Activated naive CD4-positive, alpha-beta T cell (primary cell): ENCODE measurements at places on chromosomes 7 and 10.

GRCh38 chr7:36116347-36117202 is 36.5 kb upstream of the EEPD1 start:
- no peak for DNase-seq

GRCh38 chr7:108406222-108406890 is 49.9 kb downstream of the NRCAM start:
- DNase-seq, result no peak

GRCh38 chr10:85026878-85027467 is 698.6 kb downstream of the CCSER2 start:
- no peak for DNase-seq

DNA sequence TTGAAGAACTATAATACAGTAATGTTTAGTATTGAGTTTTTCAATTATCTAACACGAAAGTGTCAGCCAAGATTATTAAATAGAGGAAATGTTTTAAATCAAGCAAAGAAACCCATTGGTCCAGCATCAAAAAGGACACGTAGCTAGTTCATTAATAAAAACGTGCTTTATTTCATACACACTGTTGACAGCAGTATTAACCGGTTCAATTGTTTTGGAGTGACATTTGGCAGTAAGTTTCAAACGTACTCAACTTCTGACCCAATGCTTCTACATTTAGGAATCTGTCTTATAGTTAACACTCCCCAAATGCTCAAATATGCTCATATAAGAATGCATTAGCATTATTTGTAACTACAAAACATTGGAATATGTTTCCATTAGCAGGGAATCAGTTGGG is 41.3 kb downstream of the SLC16A12 start:
- no peak for DNase-seq

DNA sequence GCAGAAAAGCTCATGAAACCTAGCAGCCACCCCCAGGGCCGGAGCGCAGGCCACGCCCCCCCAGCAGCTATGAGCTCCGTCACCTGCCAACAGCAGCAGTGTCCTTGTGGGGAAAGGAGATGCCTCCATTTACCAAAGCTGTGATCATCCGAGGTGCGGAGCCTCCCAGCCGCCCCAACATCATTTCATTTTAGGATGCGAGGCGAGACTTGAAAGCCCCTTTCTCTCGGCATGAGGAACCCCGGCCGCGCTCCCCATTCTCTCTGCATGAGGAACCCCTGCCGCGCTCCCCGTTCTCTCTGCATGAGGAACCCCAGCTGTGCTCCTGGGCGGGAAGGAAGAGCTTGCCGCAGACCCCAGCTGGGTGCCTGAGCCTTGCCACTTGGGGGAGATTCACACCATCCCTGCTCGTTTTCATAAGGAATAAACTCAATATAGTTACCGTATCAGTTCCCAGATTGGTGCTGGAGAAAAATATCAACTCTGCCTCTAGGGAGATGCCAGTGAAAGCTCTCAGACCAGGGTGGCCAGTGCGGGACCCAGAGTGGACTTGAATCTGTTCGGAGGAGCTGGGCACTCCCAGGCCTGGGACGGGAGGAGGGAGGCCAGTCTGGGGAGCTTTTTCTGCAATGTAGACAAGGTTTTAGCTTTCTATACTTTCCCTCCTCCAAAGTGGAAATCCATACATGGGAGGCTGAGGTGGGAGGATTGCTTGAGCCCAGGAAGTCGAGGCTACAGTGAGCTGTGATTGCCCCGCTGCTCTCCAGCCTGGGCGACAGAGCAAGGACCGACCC is 35.0 kb downstream of the JAKMIP3 start:
- no peak for DNase-seq

- no peak for DNase-seq
Observed at GRCh38 chr10:63515002-63515763, 6.0 kb upstream of the REEP3 start.

GRCh38 chr10:89346405-89347254 is 18.8 kb downstream of the IFIT3 start:
- no peak for DNase-seq

DNA sequence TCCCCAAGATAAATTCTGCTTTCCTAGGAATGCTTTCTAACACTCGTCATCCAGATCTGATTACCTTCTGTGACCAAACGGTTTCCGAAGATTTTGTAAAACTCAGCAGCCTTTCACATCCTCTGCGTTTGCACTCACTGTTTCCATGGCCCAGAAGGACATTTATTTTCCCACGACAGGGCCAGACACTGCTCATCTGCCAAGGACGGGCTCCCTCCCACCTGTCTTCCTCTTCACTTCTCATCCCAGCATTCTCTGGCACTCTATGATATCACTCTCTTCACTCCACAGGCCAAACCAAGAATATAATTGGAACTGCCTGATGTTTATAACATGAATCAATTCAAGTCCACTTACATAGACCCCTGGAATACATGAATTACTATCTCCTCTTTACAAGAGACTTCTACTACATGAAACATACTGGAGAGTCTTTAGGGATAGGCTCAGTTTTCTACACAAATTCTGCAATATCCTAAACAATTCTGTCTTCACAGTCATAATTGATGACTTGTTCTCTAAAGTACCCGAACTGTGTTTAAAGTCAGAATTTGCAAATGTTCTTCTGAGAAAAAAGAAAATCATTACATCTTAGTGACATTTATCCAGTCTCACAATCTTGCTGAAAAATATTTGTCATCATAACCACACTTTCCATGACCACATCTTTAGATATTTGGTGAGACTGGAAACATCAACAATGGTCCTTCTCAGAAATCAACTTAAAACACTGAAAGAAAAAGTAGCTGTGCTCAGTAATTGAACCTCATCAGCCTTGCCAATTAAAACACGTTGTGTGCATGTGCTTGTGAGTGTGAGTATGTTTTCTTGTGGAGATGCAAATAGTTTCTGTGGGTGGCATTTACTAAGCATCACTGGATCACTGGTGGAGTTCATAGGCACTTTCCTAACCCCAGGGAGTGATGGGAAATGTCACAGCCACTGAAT is 79.5 kb upstream of the PRSS58 start:
- DNase-seq, result no peak

DNA sequence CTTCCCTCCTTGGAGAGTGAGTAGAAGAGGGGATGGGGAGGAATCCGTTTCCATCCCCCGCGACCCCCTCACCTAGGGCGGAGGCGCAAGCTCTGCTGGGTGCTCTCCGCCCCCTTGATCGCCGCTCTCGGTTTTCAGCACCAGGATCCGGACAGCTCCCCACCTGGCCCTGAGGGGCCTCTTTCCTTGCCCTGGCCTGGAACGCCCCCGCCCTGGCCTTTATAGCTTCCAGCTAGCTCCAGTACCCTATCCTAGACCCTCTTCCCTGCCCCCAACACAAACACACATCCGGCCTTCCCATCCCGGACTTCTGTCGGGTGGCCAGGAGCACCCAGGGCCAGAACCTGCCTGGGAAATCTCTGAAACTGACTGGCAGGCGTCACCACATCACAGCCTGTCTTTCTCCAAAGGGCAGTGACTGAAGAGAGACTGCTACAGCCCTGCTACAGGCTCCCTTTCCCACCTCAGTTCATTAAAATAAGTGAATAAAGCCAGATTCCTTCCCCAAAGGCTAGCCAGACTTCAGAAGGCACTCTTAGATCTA is 72.3 kb upstream of the LEP start:
- DNase-seq, result no peak

- DNase-seq, result no peak
Observed at GRCh38 chr7:91435381-91436059, 171.3 kb downstream of the FZD1 start.

GRCh38 chr10:14219411-14219810 is 111.3 kb downstream of the FRMD4A start:
- DNase-seq, result no peak

DNA sequence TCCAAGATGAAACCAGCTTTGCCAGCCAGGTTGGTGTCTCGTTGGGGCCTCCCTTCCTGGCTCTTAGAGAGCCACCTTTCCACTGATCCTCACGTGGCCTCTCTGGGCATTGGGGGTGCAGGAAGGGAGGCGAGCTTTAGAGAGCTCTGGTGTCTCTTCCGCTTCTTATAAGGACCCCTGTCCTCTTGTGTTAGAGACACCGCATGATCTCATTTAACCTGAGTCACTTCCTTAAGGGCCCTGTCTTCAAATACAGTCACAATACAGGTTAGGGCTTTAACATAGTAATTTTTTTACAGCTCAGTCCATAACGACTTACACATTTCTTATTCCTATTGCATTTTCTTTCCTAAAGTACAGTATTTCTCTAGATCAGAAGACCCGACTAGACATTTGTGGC is 535.8 kb downstream of the SDK1 start:
- DNase-seq, result no peak

DNA sequence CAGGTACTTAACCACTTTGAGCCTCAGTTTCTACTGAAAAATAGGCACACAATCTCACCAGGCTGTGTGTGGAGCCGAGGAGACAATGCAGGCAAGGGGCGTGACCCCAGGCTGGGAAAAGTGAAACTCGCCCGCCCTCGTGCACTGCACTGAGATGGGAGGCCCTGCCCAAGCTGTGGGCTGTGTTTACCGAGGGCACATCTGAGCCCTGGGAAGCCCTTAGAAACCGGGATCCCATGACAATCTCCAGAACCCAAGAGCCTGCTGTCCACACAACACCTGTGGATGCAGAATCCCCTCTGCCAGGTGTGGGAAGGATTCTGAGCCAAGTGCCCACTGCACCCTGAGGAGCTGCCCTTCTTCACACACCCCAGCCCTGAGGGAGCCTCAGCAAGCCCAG is 198.3 kb downstream of the GRID1 start:
- DNase-seq, result no peak

GRCh38 chr7:71095266-71095860 is 36.6 kb upstream of the GALNT17 start:
- no peak for DNase-seq

- DNase-seq, result no peak
Observed at GRCh38 chr7:156676263-156676662, 35.7 kb downstream of the RNF32 start.

DNA sequence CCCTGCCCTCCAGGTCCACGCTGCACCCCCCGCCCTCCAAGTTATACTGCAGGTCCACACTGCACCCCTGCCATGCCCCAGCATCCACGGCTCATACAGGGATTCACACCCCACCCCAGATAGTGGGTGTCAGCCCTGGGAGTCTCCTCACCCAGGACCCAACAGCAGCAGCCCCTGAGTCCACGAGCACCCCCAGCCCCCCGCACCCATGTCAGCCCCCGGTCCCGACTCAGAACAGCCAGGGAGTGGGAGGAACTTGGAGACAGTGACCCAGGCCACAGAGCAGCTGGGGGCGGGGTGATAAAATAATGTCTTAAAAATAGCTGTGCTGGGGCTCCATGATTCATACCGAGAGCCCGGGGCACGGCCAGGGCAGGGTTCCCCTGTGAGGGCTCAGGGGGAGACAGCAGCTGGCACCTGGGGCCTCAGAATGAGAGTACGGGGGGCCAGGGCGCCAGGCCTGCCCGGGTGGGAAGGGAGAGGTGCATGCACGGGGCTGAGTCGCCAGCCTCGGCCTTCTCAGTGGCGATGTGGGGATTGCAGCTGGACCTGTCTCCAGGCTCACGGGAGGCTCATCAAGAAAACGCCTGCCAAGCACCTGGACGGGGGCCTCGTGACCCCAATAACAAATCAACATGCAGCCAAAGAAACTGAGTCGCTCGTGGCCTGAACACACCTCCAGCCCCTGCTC is 29.8 kb downstream of the ADAP1 start:
- no peak for DNase-seq

- no peak for DNase-seq
Observed at GRCh38 chr10:46033602-46034011, 3.2 kb upstream of the NCOA4 start.
